ENCODE measurements at places on chromosomes 11 and 22. TPM values are rescaled to one million over a fixed set of nuclear protein-coding genes. Genes with fewer than 3 reads are reported as not detected.

The MS4A6E gene
- 3.4 TPM for total RNA-seq

The OR6T1 gene
- total RNA-seq, result not detected

The MS4A12 gene
- not detected for total RNA-seq

The GRAP2 gene
- total RNA-seq, result 12.3 TPM

The TNRC6B gene
- 32.7 TPM for total RNA-seq

The ANO1 gene
- 40.8 TPM for total RNA-seq

The HBG1 gene
- not detected for total RNA-seq

The SEPTIN5 gene
- 67.3 TPM for total RNA-seq

- DNase-seq, result no peak
Measured at GRCh38 chr11:65498042-65498726, 661 bp upstream of the MALAT1 start.

- DNase-seq, result no peak
Measured at GRCh38 chr22:20978419-20978818, 3.7 kb upstream of the LZTR1 start.

DNA sequence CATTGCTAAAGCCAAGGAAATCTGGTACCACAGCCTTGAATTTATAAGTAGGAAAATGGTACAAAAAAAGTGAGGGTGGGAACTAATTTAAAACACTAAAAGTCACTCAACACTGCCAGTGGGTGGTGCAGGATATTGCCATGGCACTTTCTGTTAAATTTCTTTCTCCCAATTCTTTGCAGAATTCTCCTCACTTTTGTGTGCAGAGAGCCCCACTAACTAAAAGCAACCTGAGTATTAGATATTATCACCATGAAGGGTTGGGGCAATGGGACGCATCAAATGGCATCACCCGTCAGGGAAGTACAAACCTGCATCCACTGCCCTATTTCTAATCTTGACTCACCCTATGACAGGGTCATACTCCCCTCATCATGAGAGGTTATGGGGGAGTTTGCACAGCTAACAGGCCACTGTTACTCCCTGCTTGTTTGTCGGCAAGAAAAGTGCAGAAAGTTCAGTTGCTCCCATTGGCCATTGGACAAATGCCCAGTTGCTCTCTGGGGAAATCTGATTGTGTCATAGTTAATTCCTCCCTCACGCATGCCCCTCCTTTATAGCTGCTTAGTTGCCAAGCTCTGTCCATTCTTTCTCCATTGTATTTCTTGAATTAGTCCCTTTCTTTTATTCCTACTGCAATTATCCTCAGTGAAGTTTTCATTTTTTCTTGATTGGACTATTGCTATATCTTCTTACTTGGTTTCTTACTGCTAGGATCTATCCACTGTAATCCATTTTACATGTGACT, 93.8 kb upstream of the BLID start:
- no peak for DNase-seq

- no peak for DNase-seq
Measured at GRCh38 chr22:24473284-24473683, 21.8 kb upstream of the UPB1 start.

DNA sequence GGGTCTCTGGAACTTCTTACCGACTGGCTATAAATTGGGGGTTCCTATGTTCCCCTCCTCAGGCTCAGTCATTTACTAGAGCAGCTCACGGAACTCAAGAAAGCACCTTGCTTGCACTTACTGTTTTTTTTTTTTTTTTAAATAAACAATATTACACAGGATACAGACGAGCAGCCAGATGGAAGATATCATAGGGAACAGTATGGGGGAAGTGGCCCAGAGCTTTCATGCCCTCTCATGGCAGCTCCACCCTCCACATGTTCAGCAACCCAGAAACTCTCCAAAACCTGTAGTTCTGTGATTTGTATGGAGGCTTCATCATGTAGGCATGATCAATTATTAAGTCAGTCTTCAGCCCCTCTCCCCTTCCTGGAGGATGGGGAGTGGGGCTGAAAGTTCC, 7.5 kb downstream of the UVRAG start:
- no peak for DNase-seq

DNA sequence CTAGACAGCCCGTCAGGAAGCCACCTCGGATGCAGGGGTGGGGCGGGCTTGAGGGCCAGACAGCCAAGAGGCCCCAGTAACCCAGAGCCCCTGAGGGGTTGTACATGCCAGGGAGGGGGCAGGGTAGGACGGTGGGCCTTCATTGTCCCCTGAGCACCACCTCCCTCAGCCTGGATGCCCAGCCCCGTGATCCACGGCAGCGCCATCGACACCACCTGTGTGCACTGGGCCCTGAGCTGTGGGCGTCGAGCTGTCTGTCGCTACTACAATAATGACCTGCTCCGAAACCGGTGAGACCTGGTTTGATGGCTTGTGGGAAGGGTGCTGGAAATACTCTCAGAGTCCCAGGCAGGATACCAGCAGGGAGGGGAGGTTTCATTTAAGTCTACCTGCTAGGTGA, 37.4 kb upstream of the TPBGL start:
- DNase-seq, result no peak

- DNase-seq, result peak; percentile 49
Measured at GRCh38 chr11:129853518-129854231, 38.0 kb downstream of the TMEM45B start.

- DNase-seq, result no peak
Measured at GRCh38 chr11:76642341-76642740, 28.2 kb downstream of the LRRC32 start.

GRCh38 chr22:45429424-45429823, 15.9 kb downstream of the RIBC2 start:
- no peak for DNase-seq

DNA sequence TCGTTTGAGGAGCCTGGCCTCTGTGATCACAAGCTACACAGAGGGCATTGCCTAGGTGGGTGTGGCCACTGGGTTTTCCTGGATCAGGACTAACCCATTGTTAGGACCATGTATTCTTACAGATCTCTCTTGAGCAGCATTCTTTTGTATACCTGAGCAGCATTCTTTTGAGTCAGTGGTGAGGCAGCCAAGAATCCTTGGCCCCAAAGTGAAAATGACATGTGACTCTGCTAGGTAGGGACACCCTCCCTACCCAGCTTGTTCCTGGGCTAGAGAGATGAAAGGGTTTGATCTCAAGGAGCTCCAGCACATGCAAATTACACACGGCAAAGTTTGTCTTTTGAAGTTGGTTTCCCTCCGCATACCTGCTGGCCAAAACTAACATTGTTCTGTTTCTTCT, 55.0 kb upstream of the HORMAD2 start:
- no peak for DNase-seq

DNA sequence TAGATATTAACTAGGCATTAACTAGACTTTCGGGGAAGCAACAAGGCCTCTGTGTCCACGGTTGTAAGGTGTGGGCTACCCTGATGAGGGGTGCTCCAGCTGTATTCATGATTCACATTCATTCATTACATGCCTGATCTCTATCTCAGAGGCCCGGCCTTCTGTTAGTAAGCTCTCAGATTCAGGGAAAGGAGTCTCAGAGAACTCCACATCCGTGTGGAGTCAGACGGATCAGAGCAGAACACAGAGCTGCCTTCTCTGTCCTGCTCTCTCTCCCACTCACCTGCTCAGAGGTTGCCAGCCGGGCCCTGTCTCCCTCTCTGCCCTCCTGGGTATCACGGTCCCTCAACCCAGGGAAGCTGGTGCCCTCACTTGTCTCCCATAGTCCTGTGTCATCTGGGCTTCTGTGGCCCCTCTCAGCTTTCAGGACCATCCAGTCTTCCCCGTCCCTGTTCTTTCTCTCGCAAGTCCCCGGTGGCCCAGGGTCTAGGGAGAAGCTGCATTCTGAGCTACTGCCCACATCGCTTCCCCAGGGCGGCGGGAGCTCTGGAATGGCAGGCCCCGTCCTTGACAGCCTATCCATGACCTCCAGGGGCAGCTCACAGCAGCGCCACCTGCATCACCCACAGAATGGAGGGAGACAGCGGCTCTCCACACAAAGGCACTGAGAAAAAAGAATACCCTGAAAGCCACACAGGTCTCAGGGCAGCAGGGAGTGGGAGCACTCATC, 4.3 kb downstream of the TP53AIP1 start:
- DNase-seq, result no peak

DNA sequence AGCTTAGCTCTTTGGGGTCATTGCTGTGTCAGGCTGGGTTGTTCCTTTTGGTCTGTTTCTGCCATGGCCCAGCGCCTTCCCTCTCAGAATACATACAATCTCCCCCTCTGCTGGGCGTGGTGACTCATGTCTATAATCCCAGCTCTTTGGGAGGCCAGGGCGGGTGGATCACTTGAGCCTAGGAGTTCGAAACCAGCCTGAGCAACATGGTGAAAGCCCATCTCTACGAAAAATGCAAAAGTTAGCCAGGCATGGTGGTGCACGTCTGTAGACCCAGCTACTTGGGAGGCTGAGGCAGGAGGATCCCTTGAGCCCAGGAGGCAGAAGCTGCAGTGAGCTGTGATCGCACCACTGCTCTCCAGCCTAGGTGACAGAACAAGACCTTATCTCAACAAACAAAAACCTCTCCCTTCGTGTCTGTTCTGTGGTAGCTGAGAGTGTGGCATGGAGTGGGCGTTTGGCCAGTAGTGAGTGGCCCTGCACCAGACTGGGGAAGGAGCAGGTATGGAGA, 46.7 kb upstream of the RAB1B start:
- peak; percentile 70 for DNase-seq

DNA sequence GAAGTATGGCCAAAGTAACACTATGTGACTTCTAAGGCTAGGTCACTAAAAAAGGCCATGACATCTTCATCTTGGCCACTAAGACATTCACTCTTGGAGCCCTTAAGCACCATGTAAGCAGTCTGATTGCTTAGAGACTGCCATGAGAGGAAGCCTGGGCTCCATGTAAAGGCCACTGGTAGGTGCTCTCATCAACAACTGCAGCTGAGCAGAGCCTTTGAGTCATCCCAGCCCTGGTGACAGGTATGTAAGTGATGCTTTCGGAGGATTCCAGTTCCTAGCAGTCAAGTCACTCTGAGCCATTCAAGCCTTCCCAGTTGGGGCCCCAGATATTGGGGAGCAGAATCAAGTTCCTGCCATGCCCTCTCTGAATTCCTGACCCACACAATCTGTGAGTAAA, 26.2 kb downstream of the GAB2 start:
- no peak for DNase-seq

DNA sequence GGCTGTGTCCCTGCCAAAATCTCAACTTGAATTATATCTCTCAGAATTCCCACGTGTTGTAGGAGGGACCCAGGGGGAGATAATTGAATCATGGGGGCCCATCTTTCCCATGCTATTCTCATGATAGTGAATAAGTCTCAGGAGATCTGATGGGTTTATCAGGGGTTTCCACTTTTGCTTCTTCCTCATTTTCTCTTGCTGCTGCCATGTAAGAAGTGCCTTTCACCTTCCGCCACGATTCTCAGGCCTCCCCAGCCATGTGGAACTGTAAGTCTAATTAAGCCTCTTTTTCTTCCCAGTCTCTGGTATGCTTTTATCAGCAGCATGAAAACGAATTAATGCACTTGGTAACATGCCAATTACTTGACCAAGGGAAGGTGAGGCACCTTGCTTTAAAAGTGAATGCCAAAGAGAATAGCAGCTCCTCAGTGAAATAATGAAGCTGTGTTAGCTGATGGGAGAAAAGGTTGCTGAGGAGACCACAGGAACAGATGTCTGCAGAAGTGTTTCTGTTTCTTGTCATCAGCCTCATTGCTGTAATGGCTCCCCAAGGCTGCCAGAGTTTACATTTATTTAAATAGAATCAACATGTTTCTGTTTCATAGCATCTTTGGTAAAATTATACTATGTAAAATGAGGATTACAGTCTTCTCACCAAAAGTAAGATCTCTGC, 89.0 kb upstream of the CD44 start:
- DNase-seq, result no peak

DNA sequence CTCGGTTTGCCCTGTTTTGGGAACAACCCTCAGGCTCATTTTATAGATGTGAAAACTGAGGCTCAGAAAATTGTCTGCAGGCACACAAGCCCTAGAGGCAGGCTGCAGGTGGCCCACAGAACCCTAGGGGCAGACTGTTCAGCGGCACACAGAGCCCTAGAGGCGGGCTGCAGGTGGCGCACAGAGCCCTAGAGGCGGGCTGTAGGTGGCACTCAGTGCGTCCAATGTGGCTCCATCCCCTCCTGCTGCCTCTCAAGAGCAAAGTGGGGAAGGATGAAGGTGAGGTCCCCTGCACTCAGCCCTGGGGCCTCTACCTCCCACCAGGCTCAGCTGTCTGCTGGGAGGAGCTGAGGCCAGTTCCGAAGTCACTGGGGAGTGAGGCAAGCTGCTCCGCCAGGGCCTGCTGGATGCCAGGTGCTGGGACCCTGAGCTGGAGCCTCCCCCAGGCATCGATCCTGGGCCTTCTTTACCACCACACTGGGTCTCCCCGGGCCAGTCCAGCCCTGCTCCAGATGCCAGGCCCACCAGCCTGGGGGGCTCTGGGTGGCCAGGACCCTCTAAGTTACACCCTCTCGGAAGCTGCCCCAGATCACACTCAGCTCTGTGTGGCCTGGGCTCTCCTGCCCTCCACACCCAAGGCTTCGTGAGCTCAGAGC, 2.3 kb downstream of the ACY3 start:
- DNase-seq, result no peak

GRCh38 chr22:20940904-20941385, 23.7 kb downstream of the CRKL start:
- DNase-seq, result no peak

- no peak for DNase-seq
Measured at GRCh38 chr11:71190551-71190950, 61.8 kb downstream of the SHANK2 start.

GRCh38 chr22:44080936-44081861, 57.1 kb downstream of the PARVB start:
- no peak for DNase-seq

- DNase-seq, result no peak
Measured at GRCh38 chr11:1930462-1930830, 10.9 kb downstream of the TNNT3 start.

DNA sequence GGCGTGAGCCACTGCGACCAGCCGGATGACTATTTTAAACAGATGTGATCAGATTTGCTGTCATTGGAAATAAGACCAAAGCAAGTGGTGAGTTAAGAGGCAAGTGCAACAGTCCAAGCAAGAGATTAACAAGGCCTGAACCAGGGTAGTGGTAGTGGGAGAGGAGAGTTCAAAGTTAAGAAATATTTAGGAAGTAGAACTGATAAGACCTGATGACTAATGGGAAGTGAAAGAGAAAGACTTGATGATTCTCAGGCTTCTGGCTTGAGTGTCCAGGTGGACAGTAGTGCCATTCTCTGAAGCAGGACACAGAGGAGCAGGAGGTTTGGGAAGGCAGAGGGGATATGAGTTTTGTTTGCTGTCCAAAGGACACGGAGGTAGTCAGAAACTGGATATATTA, 7.2 kb downstream of the NDUFC2 start:
- no peak for DNase-seq

Data from vagina (tissue), 2 donors.